ENCODE measurements at places on chromosomes 5 and 9. TPM values are rescaled to one million over a fixed set of nuclear protein-coding genes. Genes with fewer than 3 reads are reported as not detected.

- no peak for DNase-seq
Measured at GRCh38 chr9:4061717-4062116, 238.2 kb downstream of the GLIS3 start.

DNA sequence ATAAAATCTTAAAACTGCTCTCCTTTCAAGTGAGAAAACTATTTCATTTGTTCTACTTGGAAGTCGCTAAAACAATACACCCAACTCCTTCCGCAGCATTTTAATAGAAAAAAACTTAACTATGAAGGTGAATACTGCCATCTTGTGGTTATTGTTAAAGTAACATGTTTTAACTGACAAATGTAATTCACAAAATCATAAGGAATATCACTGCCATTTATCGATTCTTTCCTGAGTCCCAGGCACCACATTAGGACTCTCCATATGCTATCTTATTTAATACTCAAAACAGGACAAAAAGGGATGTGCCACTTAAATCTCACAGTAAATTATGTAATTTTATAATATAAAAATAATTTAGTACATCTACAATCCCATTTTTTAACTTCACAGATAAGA is 130.5 kb upstream of the ITGA1 start:
- DNase-seq = peak; percentile 19

PCDH1 gene
- 19.0 TPM for polyA plus RNA-seq

DNA sequence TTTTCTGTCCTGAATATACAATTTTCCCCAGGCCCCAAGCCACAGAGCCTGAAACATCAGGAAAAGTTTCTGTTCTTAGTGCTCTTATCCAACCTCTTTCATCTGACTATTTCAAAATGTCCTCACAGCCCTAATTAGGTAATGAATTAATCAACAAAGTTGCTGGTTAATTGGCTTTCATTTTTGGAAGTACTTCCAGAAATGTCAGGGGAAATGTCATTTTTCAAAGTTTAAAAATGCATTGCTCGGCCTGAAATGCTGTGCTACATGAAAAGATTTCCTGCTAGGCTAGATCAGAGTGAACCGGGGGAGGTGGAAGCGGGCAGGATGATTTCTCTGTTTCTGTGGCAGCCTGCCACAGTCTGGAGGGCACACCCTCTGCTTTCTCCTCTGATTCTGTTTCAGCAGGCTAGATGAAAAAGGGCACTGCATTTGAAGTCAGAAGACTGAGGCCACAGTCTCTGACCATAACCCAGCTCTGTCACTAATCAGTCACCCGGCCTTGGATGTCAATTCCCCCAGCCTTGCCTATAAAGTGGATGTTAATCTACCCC is 55.9 kb upstream of the BARX1 start:
- no peak for DNase-seq

IL9 gene
- not detected for polyA plus RNA-seq

- no peak for DNase-seq
Measured at GRCh38 chr9:86405926-86406325, 51.7 kb upstream of the TUT7 start.
